Anterior cingulate cortex (tissue), 58 donors: ENCODE measurements at places on chromosomes 16 and 17.

- no peak for DNase-seq
These were observed 759 bp downstream of the ELAC2 start for GRCh38 chr17:13016881-13017654.

- DNase-seq: no peak
These were observed 11.7 kb upstream of the ST6GALNAC2 start for GRCh38 chr17:76597156-76598003.

GRCh38 chr17:40025991-40026815 is 11.0 kb downstream of the CSF3 start:
- DNase-seq: no peak

DNA sequence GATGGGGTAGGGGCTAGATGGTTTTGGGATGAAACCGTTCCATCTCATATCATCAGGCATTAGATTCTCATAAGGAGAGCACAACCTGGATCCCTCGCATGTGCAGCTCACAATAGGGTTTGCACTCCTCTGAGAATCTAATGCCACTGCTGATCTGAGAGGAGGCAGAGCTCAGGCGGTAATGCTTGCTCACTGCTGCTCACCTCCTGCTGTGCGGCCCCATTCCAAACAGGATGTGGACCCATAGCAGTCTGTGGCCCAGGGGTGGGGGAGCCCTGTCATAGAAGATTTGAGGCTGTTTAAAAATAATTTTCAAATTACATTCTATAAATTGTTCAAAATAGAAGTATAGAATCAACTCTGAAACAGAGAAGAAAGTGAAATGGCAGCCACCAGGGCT is 50.8 kb downstream of the PHKB start:
- no peak for DNase-seq

- DNase-seq: no peak
These were observed 53.4 kb downstream of the ARSG start for GRCh38 chr17:68344701-68345136.

GRCh38 chr17:81712468-81713003 is 452 bp downstream of the SLC25A10 start:
- no peak for DNase-seq

- no peak for DNase-seq
These were observed 1.6 kb upstream of the SMTNL2 start for GRCh38 chr17:4582691-4583090.

- DNase-seq: no peak
These were observed 9.6 kb downstream of the GSDMB start for GRCh38 chr17:39908789-39909352.

DNA sequence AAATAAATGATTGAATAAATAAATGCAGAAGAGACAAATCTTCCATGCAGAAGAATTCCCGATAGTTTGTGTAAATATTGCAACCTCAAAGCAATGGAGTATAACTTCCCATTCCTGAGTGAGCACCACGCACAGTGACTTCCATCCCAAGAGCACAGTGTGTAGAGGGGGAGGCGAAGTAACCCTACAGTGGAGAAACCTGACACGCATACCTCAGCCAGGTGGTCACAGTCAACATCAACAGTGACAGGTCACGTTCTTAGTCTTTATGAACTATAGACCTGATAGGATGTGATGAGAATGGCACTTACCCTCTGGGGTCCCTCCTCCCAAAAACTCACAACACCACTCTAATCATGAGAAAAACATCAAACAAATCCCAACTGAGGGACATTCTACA is 111.6 kb downstream of the DYNLRB2 start:
- DNase-seq: no peak

- DNase-seq: no peak
These were observed 49.8 kb downstream of the COTL1 start for GRCh38 chr16:84568066-84568465.

DNA sequence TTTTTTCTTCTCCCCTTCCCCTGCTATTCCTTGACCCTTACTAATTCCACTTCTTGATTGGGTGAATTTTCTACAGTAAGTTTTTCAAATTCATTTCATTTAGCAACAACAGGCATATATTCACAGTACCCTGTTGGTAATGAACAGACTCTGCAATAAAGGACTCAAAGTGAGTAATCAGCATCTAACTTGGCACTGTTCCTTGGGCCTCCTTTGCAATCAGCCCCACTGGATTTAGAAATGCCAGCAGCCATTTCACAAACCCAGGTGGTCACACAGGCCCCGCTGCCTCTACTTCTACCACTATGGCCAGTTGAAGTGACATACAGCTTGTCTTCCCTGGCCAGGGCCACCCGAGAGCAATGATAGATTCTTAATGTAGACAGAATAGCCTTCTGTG is 113.8 kb downstream of the CYB561 start:
- no peak for DNase-seq

DNA sequence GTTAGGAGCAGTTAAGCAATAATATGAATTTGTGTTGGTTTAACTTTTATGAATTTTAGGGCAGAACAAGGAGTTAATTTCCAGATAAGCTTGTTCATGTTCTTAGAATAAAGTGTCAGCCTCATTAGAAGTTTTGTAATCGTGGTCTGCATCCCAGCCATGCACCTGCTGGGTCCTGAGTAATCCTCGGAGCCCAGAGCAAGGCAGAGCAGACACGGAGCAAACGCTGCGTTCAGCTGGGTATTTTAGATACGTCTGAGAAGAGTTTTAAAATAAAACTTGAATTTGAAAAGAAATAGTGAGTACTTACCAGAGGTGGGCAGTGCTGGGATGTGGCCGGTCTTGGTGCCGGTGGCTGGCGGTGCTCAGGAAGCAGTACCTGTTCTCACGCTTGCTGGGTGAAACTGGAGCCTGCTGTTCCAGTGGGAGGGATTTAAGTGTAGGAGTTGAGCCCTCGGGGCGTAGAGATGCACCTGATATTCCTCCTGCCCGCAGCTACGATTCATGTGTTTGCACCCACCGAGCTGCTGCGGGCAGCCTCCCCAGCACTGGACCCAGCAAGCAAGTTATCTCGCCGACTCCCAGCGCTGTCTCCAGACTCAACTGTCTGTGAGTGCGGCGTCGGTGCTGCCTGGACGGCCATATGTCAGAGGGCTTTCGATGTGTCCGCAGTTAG is at the start of gene ZNF750:
ZNF750 (minus strand) TSS at position 406 of the 676 bp plus-strand sequence. CDS start 7,568 bp downstream, outside the sequence.
- no peak for DNase-seq

DNA sequence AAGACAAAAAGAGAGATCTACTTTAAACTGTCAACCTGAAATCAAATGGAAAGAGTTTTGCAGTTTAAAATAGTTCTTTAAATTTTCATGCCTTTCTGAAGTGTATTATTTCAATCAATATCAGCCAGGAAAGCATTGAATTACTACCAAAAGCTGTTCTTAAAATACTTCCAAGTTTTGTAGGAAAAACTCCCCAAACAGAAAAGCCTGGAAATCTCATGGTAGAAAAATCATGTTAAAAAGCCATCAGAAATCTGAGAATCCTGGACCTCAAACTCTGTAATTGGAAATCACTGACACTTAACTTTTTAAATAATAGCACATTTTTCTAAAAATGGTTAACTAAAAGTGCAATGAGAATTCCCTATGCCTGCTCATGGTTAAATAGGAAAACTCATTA is 63.3 kb upstream of the CNTNAP4 start:
- DNase-seq: no peak

DNA sequence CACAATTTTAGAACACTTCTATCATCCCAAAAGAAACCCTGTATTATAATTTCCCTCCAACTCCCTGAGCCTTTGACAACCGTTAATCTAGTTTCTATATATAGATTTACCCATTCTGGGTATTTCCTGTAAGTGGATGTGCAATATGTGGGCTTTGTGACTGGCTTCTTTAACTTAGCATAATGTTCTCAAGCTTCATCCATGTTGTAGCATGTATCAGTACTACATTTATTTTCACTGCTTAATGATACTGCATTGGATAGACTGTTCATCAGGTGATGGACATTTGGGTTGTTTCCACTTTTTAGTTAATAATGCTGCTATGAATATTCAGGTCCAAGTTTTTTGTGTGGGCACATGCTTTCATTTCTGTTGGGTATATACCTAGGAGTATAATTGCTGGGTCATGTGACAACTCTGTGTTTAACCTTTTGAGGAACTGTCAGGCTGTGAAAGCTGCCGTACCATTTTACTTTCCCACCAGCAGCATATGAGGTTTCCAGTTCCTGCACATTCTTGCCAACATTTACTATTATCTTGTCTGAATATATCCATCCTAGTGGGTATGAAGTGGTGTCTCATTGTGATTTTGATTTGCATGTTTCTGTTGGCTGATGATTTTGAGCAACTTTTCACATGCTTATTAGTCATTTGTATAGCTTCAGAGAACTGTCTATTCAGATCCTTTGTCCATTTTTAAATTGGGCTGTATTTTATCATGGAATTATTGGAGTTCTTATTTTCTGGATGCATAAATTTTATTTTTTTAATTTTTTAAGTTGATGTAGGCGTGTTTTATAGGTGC is 16.4 kb downstream of the REXO5 start:
- no peak for DNase-seq

DNA sequence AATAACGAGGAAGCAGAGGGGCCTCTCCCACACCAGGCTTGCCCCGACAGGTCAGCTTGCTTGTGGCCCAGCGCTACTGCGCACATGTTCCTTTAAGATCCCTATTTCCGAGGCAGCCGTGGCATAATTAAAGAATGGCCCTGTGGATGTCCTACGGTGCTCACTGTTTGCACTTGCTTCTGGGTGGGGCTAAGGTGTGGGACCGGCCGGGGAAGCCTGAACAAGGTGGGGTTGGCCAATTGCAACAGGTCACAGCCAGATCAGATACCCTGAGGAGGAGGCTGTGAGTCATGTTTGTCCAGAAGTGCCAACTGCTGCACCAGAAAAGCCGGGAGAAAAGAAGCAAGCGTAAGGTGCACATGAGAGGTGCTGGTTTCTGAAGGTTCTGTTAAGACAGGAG is 158.5 kb upstream of the CACNG5 start:
- no peak for DNase-seq

DNA sequence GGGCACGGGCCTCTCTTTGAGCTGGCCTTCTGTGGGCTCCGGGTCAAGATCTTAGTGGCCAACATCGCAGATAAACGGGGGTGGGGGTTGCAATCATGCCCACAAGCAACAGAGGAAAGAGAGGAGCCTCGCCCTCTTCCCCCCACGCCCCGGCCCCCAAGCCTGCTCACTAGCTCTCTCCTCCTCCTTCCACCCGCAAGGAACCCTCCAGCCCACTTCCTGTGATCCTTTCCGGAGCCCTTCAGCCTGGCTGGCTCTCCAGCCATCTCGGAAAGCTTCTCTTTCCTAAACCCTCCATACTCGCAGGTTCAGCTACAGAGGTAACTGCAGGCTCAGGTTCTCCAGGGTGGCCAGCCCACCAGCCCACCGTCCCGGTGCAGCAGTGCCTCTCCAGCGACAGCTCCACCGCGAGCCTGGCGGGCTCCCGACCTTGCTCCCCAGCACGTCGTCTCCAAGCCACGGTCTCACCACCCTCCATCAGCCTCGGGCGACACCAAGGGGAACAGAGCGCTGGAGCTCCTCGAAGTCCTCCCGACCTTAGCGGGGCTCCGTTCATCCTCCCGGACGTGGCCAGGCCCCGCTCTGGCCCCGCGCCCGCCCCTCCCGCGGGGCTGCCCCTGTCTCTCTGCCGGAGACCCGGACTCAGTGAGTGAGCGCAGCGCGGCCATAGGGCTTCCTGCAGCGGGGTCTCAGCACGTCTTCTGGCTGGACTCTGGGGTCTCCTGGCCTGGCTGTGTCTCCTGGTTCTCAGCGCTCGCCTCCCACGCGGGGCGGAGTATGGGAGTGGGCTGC is 12.9 kb upstream of the ODF4 start:
- no peak for DNase-seq

GRCh38 chr16:69818891-69819545 is 56.9 kb downstream of the WWP2 start:
- no peak for DNase-seq

GRCh38 chr17:45077643-45078042 is 16.5 kb downstream of the NMT1 start:
- no peak for DNase-seq

DNA sequence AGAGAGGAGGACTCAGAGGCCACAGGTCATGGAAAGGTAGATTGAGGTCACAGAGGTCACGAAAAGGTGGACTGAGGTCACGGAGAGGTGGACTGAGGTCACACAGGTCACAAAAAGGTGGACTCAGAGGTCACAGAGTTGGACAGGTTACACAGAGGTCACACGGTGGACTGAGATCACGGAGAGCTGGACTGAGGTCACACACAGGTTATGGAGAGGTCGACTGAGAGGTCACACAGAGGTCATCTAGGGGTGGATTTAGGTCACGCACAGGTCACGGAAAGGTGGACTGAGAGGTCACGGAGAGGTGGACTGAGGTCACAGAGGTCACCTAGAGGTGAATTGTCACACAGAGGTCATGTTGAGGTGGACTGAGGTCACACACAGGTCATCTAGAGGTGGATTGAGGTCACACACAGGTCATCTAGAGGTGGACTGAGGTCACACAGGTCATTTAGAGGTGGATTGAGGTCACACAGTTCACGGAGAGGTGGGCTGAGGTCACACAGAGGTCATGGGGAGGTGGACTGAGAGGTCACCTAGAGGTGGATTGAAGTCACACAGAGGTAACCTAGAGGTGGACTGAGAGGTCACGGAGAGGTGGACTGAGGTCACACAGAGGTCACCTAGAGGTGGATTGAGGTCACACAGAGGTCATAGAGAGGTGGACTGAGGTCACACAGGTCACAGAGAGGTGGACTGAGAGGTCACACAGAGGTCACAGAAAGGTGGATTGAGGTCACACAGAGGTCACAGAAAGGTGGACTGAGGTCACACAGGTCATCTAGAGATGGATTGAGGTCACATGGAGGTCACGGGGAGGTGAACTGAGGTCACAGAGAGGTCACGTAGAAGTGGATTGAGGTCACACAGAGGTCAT is 26.7 kb upstream of the JPT2 start:
- DNase-seq: no peak

DNA sequence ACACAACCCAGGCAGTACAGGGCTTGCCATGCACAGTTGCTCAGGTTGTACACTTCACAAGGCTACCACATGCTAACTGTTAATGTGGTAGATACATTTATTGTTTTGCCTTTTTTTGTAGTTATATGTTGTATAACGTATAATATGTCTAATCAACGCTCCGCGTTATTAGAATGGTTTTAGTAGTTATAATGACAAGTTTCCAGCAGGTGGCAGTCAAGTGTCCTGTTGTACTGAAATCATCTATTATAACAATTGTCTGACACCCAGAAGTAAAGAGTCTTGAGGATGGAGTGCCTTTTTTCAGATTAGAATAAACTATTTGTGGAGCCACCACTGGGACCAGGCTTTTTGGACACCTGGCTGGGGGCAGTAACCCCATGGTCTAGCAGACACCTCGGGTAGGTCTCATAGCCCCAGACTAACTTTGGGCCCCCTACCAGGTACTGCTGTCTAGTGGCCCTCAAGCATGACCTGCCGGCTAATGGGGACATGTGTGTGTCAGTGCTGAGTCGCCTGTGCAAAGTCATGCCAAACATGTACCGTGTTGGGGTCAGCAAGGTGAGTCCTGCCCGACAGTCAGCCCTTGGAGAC is 32.8 kb downstream of the MYO15A start:
- DNase-seq: no peak

GRCh38 chr16:17565605-17566004 is 94.8 kb upstream of the XYLT1 start:
- DNase-seq: no peak

DNA sequence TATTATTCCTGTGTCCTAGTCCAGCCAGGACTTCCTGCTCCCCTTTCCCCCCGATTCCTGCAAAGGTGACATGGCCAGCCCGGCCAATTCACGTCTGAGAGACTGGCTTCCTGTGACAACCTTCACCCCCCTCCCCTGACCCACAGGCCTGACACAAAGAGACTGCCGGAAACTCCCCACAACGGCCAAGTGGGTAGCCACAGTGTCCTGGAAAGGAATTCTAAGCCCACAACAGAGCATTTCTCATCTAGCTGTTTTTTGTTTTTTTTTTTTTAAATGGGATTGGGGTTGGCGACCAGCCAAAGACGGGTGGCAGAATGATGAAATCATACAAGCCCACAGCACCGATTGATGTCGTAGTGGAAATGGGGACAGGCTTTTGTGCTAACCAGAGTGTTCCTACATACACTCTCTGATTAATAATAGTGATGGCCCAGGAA is 2.8 kb upstream of the XAF1 start:
- DNase-seq: peak; percentile 24
